ENCODE measurements at places on chromosomes 16 and 17.

- DNase-seq, result no peak
Measured at GRCh38 chr17:45236282-45236606, 14.6 kb downstream of the FMNL1 start.

DNA sequence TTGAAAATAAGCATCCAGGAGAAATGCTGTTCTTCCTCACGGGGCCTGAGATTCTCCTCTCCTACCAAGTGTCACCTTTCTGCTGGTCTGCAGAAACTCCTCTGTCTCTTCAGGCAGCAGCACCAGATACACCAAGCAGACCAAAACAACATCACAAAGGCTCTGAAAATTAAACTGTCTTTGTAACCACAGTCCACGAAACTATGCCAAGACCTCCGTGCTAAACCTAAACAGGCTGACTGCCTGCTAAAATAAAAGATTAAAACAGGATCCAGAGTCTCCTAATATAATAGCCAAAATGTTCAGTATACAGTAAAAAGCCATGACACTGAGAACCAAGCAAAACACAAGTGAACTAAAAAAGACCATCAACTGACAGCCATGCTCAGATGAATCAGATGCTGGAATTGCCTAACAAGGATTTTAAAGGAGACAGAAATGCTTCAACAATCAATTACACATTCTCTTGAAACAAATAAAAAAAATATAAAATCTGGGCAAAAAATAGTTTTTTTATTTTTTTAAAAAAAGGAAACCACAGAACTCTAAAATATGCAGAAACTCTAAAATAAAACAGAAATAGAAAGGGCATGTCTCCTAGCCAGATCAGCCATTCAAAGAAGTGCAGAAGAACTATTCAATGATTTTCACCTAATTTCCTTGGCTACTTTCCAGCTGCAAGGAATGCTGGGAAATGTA is 50.3 kb upstream of the TOX3 start:
- no peak for DNase-seq

DNA sequence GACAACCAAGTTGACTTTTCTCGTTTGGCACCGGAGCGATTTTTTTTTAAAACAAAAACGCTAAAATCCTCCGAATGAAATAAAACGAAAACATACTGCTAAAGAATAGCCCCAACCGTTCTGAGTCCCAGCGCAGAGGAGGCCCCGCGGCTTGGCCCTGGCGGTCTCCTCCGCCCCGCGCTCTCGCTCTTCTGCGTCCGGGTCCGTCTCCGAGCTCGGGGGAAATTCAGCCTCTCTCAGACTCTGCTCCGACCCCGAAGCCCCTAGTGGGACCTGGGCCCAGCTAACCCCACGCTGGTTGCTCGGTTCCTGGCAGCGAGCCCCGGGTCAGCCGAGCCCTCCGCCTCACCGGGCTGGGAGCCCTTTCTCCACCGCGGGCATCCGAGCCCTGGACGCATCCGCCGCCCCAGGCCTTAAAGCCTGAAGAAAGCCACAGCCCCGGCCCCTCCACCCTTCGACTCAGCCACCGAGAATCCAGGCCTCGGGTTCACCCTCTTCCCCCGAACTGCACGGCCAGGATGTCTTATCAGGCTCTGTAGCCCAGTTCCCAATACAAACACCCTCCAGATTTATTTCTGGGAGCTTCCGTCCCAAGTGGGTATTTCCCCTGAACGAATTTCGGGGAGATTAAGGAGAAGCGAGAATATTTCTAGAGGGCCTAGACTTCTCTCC is 1.2 kb downstream of the TBX2 start:
- no peak for DNase-seq

DNA sequence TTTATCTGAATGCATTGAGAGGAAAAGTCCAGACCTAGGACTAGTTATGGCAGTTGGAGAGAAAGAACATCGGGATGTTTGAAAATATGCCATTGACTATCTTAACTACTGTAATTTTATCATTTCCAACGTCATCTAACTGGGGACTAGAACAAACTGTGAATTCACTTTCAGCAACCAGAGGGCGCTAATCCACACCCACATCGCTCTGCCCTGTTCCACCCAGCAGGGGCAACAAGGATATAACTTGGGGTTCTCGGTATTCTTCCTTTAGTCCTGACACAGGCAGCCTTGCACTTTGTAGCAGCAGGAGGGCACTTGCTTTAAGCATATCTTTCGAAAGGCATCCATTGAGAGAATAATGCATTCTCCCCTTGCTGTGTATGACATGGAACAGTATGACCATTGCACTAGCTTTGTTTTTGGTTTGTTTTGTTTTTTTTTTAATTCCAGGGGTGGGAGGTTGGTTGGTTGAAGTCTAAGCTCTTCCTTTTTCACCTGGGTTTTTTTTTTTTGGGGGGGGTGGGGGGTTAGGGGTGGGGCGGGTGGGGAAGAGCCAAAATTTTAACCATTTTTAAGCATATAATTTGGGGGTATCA is 31.5 kb downstream of the SIAH1 start:
- peak; percentile 51 for DNase-seq

GRCh38 chr17:68711858-68712257 is 110.7 kb upstream of the FAM20A start:
- DNase-seq, result no peak

DNA sequence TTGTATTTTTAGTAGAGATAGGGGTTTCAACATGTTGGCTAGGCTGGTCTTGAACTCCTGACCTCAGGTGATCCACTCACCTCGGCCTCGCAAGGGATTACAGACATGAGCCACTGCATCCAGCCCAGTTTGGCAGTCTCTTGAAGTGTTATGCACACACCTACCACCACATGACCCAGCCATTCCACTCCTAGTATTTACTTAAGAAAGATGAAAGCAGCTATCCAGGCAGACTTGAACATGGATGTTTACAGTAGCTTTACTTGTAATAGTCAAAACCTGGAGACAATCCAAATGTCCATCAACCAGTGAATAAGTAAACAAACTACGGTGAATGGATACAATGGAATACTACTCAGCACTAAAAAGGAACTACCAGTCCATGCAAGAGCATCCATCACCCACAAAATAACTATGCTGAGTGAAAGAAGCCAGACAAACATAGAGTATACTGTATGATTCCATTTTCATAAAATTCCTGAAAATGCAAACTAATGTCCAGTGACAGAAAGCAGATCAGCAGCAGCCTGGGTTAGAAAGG is 37.8 kb upstream of the RASD1 start:
- no peak for DNase-seq

DNA sequence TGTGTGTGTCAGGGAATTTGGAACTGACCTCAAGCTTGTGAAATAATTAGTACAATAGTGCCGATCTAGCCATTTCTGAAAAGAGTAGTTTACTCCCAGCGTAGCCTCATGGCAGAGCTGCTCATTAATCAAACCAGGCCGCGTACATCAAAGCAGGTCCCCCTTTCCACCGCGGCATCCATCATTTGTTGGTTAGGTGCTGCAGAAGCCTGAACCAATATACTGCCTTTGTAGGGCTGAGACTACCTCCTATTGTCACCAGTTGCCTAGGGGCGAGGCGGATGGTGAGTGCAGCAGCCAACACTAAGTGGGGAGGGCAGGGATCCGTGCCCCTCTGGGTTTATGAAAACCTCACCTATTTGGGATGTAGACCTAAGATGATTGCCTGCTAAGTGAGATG is 264.1 kb downstream of the TMEM114 start:
- no peak for DNase-seq

GRCh38 chr17:21475571-21475970 is 99.4 kb downstream of the KCNJ12 start:
- no peak for DNase-seq

DNA sequence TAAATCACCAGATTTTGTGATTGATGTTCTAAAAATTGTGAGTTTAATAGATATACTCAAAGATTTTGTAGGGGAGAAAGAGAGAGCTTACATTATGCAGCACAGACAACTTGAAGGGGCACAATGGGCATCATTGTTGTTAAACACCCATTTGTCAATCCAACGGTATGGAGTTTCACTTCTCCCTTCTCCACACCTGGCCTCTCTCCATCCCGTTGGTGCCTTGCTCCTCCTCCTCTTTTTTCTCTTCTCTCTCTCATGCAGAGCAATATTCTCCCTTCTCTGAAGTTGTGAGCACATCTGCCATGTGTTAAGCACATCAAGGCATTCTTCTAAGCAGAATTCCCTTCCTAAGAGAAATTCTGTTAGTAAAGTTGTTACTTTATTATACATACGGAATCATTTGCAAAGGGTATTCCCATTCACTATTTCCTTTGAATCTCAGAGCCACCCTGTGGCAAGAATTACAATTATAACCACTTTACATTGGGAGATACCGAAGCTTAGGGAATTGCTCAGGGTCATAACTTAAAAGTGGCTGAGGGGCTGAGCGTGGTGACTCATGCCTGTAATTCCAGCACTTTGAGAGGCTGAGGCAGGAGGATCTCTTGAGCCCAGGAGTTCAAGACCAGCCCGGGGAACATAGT is 40.5 kb upstream of the SKAP1 start:
- no peak for DNase-seq

DNA sequence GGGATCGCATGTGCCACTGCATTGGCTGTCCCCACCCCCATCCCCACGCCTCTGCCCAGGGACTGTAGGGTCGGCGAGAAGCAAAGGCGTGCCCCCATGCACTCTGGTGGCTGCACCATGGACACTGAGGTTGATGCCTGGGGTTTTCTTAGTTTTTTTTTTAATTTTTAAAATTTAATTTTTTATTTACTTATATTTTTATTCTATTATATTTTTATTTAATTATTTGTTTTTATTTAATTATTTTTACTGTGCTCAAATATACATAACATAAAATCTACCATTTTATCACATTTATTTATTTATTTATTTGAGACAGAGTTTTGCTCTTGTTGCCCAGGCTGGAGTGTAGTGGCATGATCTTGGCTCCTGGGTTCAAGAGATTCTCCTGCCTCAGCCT is 57.4 kb downstream of the SOCS3 start:
- DNase-seq, result no peak

DNA sequence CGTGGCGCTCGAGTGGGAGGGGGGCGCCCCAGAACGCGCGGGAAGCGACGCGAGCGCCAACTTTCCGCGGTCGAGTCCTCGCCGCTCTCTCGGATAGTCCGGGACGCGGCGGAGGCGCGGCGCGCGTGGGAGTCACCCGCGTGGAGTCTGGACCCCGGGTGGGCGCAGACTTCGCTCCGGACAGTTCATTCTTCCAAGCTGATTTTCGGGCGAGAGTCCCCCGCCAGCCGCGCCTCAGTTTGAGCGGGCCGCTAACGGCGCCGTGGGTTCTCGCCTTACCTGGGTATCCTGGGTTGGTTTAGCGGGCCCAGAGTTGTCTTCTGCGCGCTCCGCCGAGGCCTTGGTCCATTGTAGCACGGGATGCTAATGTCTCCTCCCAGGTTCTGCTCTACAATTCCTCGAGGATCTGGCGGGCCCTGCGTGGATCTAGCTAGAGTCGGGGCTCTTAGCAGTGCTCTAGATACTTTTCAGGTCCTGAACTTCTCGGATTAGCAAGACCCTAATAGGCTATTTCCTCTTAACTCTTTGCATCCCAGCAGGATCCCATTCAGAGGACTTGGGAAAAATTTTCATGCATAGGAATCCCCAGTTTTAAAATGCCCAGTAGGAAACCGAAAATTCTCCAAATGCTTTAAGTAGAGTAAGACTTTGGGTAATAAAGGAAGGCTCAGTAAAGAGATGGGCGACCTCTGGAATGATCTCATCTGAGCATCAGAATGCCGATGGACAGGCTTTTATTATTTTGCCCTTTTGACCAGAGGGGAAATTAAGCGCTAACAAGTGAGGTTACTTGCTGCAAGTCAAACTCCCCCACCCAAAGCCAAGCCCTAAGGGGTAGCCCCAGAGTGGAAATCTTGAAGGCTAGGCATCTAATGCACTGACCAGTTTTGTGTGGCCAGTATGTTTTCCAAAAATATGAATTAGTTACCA is 537 bp upstream of the GJC1 start:
- no peak for DNase-seq

DNA sequence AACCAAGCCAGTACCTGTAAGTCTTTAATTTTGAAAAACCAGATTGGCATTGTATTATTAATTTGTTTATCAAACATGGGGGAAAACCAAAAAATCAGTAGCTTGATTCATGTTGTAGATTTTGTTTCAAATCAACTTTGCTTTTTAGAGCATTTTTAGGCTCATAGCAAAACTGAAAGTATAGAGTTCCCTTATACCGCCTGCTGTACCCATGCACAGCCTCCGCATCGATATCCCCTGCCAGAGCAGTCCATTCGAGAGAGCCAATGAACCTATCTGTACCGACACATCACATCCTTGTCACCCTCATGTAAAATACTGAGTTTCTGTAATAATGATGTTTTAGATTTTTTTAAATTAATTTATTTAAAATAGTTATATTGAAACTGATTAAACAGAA is 16.2 kb upstream of the MRC2 start:
- DNase-seq, result no peak

GRCh38 chr17:19883537-19884215 is 15.9 kb upstream of the ULK2 start:
- no peak for DNase-seq

GRCh38 chr17:49003557-49004511 is 6.6 kb downstream of the IGF2BP1 start:
- DNase-seq, result no peak
